Skeletal muscle tissue (tissue), 5 donors: ENCODE measurements at places on chromosomes 3 and 15. TPM values are rescaled to one million over a fixed set of nuclear protein-coding genes. Genes with fewer than 3 reads are reported as not detected.

Gene IL17RB
- 1.6 TPM for total RNA-seq

Gene RTP1
- total RNA-seq: not detected

Gene TEX55
- total RNA-seq: not detected

Gene ITPKA
- not detected for total RNA-seq

Gene DNAJB11
- 24.5 TPM for total RNA-seq

Gene DNAH12
- total RNA-seq: 0.52 TPM

Gene IL5RA
- total RNA-seq: not detected

Gene LYZL4
- total RNA-seq: not detected

Gene FMN1
- total RNA-seq: 3.7 TPM

Gene SPINK8
- total RNA-seq: not detected

Gene CCDC9B
- total RNA-seq: 2.1 TPM

Gene VPS39
- total RNA-seq: 29.2 TPM

Gene P2RY1
- total RNA-seq: 5.2 TPM

Gene TXNRD3
- 16.2 TPM for total RNA-seq
